ENCODE measurements at places on chromosomes 5 and 9.

DNA sequence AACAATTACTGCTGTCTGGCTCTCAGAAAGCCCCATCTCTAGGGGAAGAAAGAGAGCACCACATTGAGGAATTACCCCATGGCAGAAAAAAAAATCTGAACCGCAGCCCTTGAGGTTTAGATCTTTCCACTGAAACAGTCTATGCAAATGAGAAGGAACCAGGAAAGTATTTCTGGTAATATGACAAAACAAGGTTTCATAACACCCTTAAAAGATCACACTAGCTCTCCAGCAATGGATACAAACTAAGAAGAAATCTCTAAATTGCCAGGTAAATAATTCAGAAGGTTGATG lies 427.1 kb downstream of the PRELID2 start:
- no peak for DNase-seq

GRCh38 chr9:34380034-34380510 lies 3.4 kb upstream of the MYORG start:
- no peak for DNase-seq

- no peak for DNase-seq
Measured at GRCh38 chr5:147375151-147375550, 134.7 kb downstream of the DPYSL3 start.

DNA sequence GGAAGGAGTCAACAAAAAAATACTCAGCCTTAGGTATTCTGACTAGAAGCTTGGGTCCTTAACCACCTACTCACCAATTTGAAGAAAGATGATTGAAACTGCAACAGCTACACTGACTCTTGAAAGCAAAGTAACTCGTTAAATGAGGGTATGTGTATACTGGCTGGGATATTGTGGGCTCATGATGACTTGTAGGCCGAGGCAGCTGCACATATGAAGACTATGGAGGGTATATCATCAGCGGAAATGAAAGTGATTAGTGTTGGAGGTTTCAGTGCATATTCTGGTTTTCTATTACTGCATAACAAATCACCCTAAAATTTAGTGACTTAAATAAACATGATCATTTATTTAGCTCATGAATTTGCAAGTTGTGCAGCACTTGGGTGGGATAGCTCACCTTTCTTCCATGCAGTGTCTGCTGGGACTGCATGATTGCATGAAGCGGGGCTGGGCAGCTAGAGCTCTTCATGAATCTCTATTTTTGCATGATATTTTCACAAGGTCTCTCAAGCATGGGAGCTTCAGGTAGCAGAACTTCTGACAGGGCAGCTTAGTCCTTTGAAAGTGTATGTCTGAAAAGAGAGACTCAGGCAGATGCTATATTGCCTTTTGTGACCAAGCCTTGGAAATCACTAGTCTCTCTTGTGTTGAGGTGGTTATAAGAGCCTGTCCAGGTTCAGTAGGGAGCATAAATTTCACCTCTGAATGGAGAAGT lies 96.1 kb upstream of the CDKN2B start:
- no peak for DNase-seq

GRCh38 chr9:19999491-20000057 lies 210.7 kb upstream of the SLC24A2 start:
- peak; percentile 27 for DNase-seq

- DNase-seq, result no peak
Measured at GRCh38 chr5:127060470-127060985, 12.8 kb downstream of the C5orf63 start.

DNA sequence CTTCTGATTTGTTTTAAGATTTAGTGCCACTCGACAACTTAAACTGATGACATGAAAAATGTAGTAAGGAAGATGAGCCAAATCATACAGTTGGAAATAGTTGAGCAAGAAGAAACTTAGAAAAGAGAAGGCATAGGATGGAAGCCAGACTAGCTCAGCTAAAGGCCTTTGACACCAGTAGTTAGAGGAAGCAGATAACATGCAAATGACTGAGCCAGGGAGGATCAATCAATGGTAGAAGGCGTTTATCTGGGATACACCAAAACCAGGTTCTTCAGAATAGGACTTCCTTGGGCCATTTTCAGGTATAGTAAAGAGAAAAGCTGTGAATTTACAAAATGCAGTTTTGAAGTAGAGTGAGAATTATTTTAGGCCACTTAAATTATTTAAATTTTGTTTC lies 3.2 kb downstream of the TDRD7 start:
- no peak for DNase-seq

- no peak for DNase-seq
Measured at GRCh38 chr5:119079318-119079921, 8.5 kb downstream of the DMXL1 start.

DNA sequence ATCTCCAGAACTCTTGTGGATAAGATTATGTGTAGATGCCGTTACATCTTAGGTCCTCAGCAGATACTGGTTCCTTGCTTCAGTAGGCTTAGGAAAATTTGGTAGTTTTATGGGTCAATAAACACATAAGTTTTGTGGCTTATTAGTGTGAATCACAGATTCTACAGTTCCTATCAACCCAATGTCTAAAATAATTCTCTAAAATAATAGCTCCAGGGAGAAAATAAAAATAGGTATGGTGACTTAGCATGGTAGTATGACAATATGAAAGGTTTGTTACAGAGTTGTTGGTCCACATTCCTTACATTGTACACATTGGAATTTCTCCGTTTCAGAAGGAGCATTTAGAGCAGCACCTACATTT lies 91.7 kb downstream of the AOPEP start:
- no peak for DNase-seq

DNA sequence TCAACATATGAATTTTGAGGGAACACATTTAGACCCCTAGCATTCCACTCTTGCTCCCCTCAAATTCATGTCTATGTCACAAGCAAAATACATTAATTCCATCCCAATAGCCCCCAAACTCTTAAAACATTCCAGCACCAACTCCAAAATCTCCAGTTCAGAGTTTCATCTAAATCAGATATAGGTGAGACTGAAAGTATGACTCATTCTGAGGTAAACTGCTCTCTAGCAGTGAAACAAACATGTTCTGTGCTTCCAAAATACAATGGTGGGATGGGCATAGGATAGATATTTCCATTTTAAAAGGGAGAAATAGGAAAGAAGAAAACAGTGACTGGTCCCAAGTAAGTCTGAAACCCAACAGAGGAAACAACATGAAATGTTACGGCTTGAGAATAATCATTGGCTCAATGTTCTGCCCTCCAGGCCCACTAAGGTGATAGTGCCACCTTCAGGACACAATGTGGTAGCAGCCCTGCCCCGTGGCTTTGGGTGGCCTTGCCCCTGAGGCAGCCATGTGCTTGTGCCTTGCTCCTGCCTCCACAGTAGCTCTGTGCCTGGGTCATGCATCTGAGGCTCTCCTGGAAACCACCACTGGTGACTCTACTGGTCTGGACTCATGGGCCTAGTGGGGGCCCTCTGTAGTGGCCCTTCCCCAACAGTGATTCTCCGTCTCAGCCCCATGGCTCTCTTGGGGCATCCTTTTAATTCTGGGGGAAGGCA lies 36.4 kb upstream of the IPPK start:
- no peak for DNase-seq

- no peak for DNase-seq
Measured at GRCh38 chr5:176474476-176474875, 26.3 kb downstream of the FAF2 start.
